Activated CD4-positive, alpha-beta T cell treated with anti-CD3 and anti-CD28 coated beads for 1 hour (primary cell): ENCODE measurements at places on chromosomes 1 and 21.

GRCh38 chr1:7389906-7390603 lies 381.0 kb upstream of the VAMP3 start:
- DNase-seq = no peak

- no peak for DNase-seq
Measured at GRCh38 chr1:178126261-178126660, 32.4 kb downstream of the RASAL2 start.

DNA sequence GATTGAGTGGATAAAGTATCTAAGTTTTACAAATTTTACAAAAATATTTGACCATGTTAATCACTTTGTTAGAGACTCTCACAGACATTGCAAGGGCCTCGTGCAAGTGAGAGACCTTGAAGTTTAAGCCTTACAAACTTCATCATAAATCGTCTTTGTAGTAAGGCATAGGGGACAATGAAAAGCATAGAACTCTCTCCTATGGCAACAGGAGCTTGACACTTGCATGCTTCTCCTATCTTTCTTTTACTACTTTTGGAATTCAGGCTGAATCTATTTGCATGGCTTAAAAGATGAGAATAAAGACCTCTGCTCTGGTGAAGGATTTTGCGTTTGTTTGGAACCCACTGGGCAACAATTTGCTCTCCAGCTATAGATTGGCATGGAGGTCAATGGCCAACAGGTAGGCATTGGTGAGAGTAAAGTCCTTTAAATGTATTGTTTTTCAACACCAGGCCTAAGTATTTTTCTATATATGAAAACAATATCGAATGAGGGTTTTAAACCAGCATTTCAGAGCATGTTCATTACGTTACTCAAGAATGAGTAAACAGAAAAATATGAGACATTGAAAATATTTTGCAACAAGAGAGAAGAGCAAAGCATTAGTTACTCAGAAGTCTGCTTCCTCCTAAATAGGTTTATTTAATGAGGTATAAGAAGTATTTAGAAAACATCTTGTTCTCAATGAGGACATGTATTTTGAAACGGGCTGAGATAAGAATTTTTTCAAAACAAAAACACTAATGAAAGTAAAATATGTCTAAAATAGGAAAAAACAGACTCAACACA lies 192.2 kb downstream of the TGFB2 start:
- no peak for DNase-seq

- DNase-seq = no peak
Measured at GRCh38 chr1:170660281-170660713, 3.6 kb upstream of the PRRX1 start.

DNA sequence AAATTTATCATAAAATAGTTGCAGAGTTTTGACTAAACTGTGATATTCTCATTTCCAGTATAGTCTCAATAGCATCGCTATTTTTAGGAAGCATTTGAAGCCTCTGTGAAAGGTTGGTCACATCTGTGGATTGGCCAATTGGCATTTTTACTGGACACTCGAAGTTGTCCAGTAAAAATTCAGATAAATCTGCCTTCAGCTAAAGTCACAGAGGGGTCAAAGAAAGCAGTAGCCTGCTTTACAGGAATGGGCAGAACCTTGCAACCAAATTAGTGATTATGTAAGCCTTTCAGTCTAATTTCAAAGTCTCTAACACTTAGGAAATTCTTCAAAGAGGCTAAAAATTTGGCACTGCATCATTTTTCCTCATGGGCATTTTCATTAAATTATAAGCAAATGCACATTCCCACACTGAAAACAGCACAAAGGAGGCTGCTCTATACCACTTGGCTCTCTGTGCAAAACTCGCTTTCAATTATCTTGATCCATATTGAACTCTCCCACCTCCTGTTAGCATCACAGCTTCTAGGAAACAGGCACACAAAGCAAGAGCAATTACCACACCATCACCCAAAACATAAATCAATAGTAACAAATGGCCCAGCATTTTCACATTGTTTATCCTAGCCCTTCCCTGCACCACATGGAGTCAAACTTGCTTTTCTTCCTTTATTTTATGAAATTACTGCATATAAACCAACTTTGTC lies 318.5 kb upstream of the DUSP10 start:
- no peak for DNase-seq

GRCh38 chr1:33784876-33785275 lies 79.0 kb upstream of the HMGB4 start:
- DNase-seq = no peak

DNA sequence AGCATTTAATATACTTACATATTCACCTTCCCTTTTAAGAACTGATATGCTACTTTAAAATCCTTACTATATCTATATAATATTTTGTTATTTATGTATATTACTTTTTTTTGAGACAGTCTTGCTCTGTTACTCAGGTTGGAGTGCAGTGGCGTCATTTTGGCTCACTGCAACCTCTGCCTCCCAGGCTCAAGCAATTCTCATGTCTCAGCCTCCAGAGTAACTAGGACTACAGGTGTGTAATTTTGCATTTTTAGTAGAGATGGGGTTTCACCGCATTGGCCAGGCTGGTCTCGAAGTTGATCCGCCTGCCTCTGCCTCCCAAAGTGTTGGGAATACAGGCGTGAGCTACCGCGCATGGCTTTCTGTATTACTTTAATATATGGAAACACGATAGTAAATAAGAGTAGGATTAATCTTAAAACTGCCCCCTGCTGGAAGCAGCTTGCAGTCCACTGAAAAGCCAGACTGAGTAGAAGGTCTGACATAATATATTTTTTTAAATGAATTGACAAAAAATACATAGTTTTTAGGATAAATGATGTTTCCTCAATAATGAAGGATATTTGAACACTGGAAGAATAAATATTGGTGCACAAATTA lies 24.4 kb downstream of the RCAN3 start:
- peak; percentile 24 for DNase-seq

GRCh38 chr1:35931446-35932157 lies 697 bp downstream of the AGO3 start:
- DNase-seq = no peak

DNA sequence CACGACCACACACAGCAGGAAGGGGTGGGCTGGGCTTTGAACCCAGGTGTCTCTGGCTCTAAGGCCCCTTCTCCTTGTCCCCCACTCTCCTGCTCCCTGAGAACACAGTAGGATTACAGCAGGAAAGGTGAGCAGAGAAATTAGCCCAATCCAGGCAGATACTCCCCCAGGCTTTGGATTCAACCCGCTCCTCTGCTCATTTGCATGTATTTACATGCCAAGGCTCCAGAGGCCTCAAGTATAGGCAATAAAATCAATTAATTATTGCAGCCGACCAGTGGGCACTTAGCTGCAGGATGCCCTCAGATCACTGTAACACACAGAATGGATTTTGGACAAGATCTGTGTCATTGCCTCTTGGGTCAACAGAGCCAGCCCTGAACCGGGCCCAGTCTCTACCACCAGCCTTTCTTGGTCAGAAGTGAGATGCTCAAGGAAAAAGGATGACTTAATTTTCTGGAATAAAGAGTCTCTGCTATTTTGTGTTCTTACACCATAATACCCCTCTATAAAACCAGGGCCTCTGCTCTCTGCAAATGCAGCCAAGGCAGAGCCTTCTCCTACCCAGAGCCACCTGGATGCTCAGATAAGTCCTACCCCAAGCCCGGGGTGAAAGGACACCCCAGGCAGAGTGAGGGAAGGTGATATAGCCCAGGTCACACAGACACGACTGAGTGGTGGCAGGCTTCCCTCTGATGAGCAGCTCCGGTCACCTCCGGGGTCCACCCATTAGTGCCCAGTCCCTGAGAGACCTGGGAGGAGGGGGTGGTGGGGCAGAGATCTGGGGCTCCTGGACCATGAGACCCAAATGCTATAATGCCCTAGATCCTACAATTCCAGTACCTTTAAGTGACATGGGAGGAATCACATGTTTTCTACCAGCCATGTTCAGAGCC lies 28.9 kb downstream of the MATN1 start:
- no peak for DNase-seq

- DNase-seq = no peak
Measured at GRCh38 chr1:208537198-208537597, 293.0 kb upstream of the PLXNA2 start.

DNA sequence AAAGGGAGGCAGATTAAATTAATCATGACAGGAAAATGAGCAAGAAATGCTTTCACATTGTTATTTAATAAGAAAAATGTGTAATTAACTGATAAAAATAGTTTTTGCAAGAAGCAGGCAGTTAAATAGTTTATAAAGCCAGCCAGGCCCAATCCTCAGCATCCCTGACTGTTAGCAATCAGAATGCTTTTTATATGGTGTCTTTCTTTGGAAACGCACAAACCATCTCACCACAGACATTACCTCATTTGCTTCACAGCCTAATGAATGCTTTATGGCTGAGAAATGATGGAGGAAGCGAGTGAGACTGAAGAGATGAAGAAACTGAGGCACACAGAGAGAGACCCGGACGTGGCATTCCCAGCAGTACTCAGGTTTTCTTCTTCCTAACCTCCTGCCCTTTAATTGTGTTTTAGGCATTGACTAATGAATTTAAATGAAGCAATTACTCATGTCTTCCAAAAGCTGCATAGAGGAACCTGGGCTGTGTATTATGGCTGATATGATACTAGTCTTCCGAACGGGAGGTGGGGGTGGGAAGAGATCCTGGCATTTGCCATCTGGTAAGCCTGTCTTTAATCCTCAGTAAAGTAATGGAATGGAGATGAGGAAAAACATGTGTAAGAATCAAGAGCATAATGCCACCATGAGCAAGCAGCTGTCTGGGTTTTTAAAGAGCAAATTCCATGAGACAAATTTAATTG lies 116.1 kb upstream of the LMO4 start:
- DNase-seq = no peak

- DNase-seq = no peak
Measured at GRCh38 chr1:56968878-56969495, 3.2 kb upstream of the C8B start.

GRCh38 chr1:7356079-7356478 lies 415.0 kb upstream of the VAMP3 start:
- no peak for DNase-seq

GRCh38 chr1:1092149-1092855 lies 18.2 kb upstream of the RNF223 start:
- DNase-seq = no peak

GRCh38 chr1:201945157-201945556 lies 1.2 kb downstream of the LMOD1 start:
- no peak for DNase-seq

- no peak for DNase-seq
Measured at GRCh38 chr1:47409311-47410067, 6.6 kb upstream of the FOXE3 start.

- DNase-seq = no peak
Measured at GRCh38 chr1:19678493-19678892, 13.8 kb downstream of the HTR6 start.

- no peak for DNase-seq
Measured at GRCh38 chr1:230175163-230175747, 108.2 kb downstream of the GALNT2 start.

- no peak for DNase-seq
Measured at GRCh38 chr1:5949085-5949760, 43.0 kb downstream of the NPHP4 start.

DNA sequence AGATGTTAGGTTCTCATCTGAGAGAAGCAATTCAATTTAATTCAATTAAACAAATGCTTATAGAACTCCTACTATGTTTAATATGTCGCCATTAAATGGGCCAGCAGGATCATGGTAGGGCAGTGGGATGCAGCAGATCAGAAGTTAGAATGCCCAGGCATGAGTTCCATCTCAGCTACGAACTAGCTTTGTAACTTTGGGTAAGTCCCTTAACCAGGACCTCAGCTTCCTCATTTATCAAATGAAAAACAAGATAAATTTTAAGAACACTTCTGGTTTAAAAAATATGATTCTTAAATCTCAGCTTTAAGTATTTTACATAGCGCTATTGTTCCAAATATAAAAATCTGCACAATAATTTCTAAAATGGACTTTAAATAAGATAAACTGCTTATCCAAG lies 67.5 kb upstream of the GFI1 start:
- DNase-seq = no peak

GRCh38 chr1:10607228-10607627 lies 132.5 kb downstream of the PEX14 start:
- no peak for DNase-seq

- DNase-seq = no peak
Measured at GRCh38 chr1:75641325-75641724, 30.4 kb upstream of the SLC44A5 start.

DNA sequence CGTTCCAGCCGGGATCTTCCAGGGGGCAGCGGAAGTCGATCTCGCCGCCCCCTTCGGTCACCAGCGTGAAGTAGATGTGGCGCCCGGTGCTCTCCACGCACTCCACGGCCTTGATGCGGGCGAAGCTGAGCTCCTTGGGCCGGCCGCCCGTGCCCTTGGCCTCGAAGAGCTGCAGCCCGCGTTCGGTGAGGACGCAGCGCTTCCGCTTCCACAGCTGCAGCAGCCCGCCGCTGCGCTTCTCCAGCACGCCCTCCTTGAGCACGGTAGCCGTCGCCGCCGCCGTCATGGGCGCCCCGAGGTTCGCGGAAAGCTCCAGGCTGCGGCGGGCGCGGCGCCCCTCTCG lies 516 bp downstream of the PHLDA3 start:
- no peak for DNase-seq

- no peak for DNase-seq
Measured at GRCh38 chr1:84861988-84862644, 30.9 kb downstream of the LPAR3 start.

- no peak for DNase-seq
Measured at GRCh38 chr1:165284454-165284853, 72.1 kb downstream of the LMX1A start.

GRCh38 chr1:53688381-53689102 lies 50.4 kb downstream of the GLIS1 start:
- DNase-seq = no peak

DNA sequence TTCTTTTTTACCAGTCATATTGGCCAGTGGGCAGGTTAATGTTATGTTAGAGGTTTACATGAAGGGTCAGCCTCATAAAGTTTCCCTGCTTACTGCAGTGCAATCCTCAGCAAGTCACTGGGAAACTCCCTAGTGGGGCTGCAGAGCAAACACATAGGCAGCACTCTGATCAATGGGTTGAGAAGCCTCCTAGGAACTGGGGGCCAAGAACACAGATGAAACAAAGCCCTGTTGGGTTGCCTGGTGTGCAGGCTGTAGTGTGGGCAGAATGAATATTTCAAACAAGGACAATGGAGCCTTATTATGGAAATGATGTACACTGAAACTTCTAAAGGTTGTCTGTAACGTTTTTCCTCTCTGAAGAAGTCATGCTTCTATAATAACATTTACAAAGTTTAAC lies 431.6 kb upstream of the PTBP2 start:
- DNase-seq = no peak

GRCh38 chr1:21324368-21325141 lies 34.3 kb upstream of the ECE1 start:
- DNase-seq = peak; percentile 52

- no peak for DNase-seq
Measured at GRCh38 chr21:41166884-41167283, 1.1 kb upstream of the BACE2 start.

DNA sequence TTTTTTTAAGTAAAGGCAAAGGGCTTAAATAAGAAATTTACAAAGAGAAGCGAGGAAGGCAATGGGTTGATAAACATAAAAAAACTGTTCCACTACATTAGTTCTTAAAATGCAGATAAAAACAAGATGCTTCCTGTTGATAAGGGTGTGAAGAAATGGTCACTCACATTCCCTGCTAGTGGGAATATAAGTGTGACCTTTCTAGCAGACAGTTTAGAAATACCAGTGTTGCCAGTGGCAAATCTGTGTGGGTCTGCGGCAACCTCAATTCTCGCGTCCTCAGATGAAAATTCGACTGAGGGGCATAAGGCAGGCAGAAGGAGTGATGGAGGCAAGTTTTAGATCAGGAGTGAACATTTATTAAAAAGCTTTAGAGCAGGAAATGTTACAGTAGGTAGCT lies 151.1 kb downstream of the NTNG1 start:
- no peak for DNase-seq
